Thoracic aorta (tissue), 2 donors: ENCODE measurements at places on chromosomes 3 and 15.

- DNase-seq: no peak
Observed at GRCh38 chr3:149605902-149606301, 51.9 kb downstream of the WWTR1 start.

- no peak for DNase-seq
Observed at GRCh38 chr3:99402755-99403154, 235.6 kb upstream of the COL8A1 start.

- DNase-seq: no peak
Observed at GRCh38 chr15:60590935-60591495, 112.1 kb upstream of the ICE2 start.

GRCh38 chr3:178238179-178238578 is 298.1 kb upstream of the KCNMB2 start:
- DNase-seq: no peak

- no peak for DNase-seq
Observed at GRCh38 chr3:173838644-173839043, 441.1 kb downstream of the NLGN1 start.

GRCh38 chr3:30642849-30643361 is 36.5 kb downstream of the TGFBR2 start:
- no peak for DNase-seq
